Right renal cortex interstitium (tissue), 3 donors: ENCODE measurements at places on chromosomes 5 and 9.

DNA sequence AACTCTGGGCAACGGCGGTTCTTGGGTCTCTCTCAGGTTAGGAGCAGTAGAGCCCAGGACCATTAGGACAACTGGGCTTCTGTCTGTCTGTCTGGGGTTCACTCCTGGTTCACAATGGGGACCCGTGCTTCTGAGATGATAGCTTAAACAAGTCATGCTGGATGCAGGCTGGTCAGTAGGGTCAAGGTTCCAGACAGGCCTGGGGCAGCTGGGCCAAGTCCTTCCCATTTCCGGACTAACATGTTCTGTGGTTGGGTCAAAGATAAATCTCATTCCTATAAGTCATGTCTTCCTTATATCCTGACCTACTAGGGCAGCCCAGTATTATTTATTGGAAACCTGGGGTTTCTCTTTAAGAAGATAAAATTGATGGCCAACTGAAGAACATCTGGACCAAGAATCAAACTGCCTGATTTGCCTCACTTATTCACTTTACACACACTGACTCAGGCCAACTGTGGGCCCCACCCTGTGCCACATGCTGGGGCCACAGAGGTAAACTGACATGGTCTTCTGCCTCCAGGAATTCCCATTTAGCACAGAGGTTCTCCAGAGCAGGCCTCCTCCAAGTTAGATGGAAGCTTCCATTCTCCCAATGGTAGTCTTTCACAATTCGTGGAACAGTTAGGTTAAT is 8.3 kb downstream of the HDHD3 start:
- DNase-seq = no peak

DNA sequence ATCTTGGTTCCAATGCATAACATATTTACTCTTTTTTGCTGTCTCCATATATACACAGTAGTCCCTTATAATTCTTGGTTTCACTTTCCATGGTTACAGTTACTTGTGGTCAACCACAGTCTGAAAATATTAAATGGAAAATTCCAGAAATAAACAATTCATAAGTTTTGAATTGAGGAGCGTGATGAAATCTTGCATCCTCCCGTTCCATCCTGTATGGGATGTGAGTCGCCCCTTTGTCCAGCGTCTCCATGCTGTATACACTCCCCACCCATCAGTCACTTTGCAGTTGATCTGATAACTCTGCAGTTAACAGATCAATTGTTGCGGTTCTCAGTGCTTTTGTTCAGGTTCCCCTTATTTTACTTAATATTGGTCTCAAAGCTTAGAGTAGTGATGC is 11.5 kb upstream of the FAF2 start:
- DNase-seq = no peak

DNA sequence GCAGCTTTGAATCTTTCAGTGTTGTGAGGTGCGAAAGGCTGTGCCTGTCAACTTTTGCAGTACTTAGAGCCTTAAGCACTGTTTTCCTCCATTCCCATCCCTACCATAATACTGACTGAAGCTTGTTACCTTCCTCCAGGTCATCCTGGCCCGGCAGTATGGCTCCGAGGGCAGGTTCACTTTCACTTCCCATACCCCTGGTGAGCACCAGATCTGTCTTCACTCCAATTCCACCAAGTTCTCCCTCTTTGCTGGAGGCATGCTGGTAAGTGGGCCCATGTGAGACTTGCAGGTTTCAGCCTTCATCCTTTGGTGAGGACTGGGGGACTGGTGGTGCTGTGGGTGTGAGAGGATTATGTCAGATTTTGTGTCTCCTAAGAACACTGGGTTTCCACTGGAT is 1.5 kb downstream of the TMED9 start:
- no peak for DNase-seq

DNA sequence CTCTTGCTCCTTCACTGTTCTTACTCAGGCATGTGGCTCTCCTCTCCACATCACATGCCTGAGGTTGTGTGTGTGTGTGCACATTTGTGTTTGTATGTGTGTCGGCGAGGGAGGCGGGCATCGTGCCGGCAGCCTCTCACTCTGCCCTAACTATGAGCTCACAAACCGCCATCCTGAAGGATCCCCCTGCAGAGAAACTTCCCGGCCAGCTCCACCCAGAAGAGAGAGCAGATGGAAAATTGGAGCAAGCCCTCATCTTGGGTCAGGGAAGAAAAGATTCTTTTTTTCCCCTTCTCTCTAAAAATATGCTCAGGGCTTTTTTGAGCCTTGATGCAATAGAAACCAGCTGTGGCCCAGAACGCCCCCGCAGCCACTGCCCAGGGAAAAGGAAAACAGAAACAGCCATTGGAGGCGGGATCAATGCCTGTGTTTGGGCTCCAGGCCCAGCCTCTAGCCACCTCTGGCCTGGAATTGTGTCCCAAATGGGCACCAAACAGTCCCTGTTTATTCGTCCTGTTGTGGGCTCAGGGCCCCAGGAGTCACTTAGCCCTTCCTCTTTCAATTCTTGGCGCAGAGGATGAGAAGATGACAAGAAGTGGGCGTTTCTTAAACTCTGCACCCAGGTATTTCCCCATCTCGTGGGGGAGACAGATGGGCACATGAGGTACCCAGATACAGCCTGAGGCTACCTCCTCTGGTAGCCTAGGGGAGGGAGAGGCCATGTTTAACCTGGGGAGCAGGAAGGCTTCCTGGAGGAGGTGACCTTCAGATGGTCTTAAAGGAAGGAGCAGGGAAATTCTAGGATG is 151.5 kb downstream of the RGS3 start:
- no peak for DNase-seq
